ENCODE measurements at places on chromosomes 3 and 15.

DNA sequence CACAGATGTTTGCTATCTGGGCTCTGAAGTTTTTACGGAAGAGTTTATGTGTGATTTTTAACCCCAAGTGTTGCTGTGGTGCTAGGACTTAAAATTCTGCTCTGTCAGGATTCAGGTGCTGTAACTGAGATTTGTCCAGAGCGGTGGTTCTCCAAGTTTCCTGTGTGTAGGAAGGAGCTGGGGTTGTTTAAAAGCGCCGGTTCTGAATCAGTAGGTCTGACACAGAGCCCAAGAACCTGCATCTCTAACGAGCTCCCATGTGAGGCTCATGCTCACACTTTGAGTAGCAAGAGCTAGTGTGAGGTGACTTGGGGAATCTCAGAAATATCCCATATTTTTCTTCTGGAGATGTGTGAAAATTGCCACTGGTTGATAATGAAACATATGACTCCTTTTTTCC lies 325.5 kb downstream of the SATB1 start:
- H3K4me3 ChIP-seq = no peak overlapping the region
- no peaks in the 10 kb centered on the region for H3K36me3 ChIP-seq
- H3K27me3 ChIP-seq = no peaks in the 10 kb centered on the region
- no peak for DNase-seq
- no peaks in the 10 kb centered on the region for H3K4me1 ChIP-seq
- H3K27ac ChIP-seq = no peak overlapping the region

GRCh38 chr3:188330138-188330537 lies 176.2 kb downstream of the LPP start:
- no peaks in the 10 kb centered on the region for H3K36me3 ChIP-seq
- no peak overlapping the region for H3K27ac ChIP-seq
- H3K4me1 ChIP-seq = no peaks in the 10 kb centered on the region
- H3K4me3 ChIP-seq = no peak overlapping the region
- no peak for DNase-seq

DNA sequence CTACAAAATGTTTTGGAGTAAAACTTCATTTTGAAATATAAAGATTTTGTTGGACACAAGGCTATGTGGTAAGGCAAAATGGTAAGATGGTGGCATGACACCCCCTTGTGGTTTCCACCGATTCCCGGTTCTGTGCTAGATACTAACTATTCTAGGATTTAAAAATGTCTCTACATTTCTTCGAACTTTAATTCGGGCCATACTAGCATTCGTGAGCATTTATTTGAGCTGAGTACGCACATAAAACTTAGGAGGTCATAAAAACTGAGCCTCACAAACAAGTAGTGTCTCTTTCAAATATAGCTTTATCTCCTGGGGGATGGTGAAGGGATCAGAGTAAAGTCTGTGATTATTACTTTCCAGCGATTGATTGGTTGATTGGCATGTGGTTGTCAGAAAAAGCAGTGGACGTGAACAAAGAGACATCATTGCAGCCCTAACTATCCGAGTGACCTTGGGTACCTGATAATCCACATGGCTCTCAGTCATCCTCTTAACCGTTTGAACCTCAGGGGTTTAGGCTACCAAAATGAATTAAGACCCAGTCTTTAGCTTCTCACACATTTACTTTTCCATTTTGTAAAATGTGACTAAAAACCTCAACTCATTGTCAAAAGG lies 1.1 kb upstream of the ZNF639 start:
- H3K4me3 ChIP-seq = peak overlapping the region; percentile 67
- no peaks in the 10 kb centered on the region for H3K4me1 ChIP-seq
- no peak for DNase-seq

- H3K36me3 ChIP-seq = no peaks in the 10 kb centered on the region
- no peak within 1 kb of the TSS for H3K4me3 ChIP-seq
- DNase-seq = no peak
- H3K27ac ChIP-seq = no peak within 1 kb of the TSS
- no peaks in the 10 kb centered on the region for H3K4me1 ChIP-seq
Observed at GRCh38 chr3:141050576-141051442, at the start of gene SPSB4. SPSB4 (plus strand) TSS chr3:141051347; CDS start chr3:141066105, 14,758 bp downstream.

- peak overlapping the region; percentile 94 for H3K27ac ChIP-seq
- H3K4me1 ChIP-seq = no peaks in the 10 kb centered on the region
- peak overlapping the region; percentile 81 for H3K4me3 ChIP-seq
- H3K36me3 ChIP-seq = peaks cover 19% of the 10 kb centered on the region
Observed at GRCh38 chr15:42549032-42549491, 424 bp downstream of the HAUS2 start.

- H3K4me3 ChIP-seq = no peak overlapping the region
- no peaks in the 10 kb centered on the region for H3K36me3 ChIP-seq
- no peaks in the 10 kb centered on the region for H3K4me1 ChIP-seq
- H3K27ac ChIP-seq = no peak overlapping the region
- H3K27me3 ChIP-seq = no peaks in the 10 kb centered on the region
Observed at GRCh38 chr3:159091936-159092335, 290.1 kb downstream of the MFSD1 start.

DNA sequence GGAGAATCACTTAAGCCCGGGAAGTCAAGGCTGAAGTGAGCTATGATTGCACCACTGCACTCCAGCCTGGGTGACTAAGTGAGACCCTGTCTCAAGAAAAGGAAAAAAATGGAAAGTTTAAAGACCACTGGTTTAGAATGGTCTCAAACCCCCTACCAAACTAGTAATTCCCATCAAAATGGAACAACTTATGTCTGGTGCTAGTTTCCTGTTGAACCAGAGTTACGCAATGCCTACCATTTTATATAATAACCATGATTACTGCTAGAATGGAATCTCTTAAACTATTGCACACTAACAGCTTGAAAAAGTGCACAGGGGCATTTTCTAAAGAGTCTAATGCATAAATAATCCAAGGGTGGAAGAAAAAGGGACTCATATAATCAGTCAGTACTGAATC lies 43.6 kb downstream of the DMXL2 start:
- DNase-seq = no peak
- H3K36me3 ChIP-seq = no peaks in the 10 kb centered on the region
- no peak overlapping the region for H3K4me3 ChIP-seq
- H3K4me1 ChIP-seq = peaks cover 5% of the 10 kb centered on the region

- no peaks in the 10 kb centered on the region for H3K27me3 ChIP-seq
- no peaks in the 10 kb centered on the region for H3K36me3 ChIP-seq
- no peak overlapping the region for H3K27ac ChIP-seq
Observed at GRCh38 chr3:125067225-125067624, 11.4 kb upstream of the HEG1 start.

GRCh38 chr3:55935241-55935640 lies 448.1 kb upstream of the WNT5A start:
- no peak overlapping the region for H3K4me3 ChIP-seq
- DNase-seq = no peak
- H3K36me3 ChIP-seq = no peaks in the 10 kb centered on the region
- no peaks in the 10 kb centered on the region for H3K27me3 ChIP-seq

GRCh38 chr3:13772885-13773745 lies 106.8 kb downstream of the WNT7A start:
- no peaks in the 10 kb centered on the region for H3K36me3 ChIP-seq
- H3K27ac ChIP-seq = no peak overlapping the region
- no peak for DNase-seq
- no peaks in the 10 kb centered on the region for H3K27me3 ChIP-seq

DNA sequence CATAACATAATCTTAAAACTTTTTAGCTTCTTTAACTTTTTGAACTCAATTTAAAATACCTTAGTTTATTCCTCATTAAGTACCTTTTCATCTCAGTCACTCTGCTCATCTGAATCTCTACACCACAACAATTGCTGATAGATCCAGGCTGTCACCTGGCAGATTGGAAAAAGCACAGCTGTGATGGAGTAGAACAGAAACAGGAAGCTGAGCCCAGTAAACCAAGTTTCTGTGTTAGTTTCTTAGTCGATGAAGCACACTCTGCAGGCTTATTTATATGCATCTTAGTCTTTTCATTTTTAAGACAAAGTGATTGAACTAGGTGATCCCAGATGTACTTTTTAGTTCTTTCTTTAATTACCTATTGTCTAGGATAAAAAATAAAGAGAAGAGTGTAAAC lies 1398.0 kb upstream of the ALCAM start:
- no peaks in the 10 kb centered on the region for H3K4me1 ChIP-seq
- no peaks in the 10 kb centered on the region for H3K36me3 ChIP-seq
- no peaks in the 10 kb centered on the region for H3K27me3 ChIP-seq
- no peak overlapping the region for H3K4me3 ChIP-seq

DNA sequence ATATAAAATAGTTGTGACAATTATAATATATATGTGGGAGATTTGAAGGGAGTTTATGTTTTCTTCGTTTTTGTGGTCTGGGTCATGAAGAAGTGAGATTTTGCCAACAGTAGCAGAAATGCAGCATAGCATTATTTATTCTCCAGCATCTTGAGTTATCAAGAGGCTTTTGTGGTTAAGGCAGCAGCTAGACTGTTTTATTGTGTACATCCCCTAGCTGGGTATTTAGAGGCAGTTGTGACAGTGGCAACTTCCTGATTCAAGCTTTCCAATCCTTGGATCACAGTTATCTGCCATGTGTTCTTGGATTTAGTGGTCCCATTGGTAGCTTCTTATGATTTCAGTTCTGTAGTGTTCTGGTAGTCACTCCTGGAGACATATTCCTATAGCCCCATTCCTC lies 29.0 kb downstream of the ARIH1 start:
- H3K4me3 ChIP-seq = no peak overlapping the region
- H3K27ac ChIP-seq = no peak overlapping the region
- DNase-seq = no peak
- H3K36me3 ChIP-seq = no peaks in the 10 kb centered on the region

DNA sequence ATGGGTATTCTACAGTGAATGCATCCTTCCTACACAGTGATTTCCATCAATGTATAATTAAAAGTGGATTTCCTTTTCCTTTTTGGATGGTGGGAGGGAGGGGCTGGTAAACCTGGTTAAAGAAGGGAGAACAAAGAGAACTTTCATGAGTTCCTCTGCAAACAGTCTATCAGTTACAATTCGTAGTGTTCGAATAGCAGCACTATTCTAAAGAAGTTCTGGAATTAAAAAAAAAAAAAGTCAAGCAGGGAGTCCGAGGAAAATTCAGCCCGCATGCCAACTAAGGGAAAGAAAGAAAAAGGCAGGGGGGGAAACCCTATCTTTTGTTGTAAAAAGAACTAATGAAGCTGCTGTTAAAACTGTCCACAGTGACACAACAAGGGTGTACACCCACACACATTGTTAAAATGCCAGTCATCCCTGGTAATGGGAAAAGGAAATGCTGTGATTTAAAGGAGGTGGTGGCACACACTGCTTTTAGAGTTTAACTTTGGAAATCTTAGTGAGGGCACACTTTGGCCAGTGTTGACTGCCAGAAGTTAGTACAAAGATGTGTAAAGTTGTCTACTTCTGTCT lies 521.2 kb downstream of the ZIC1 start:
- H3K4me1 ChIP-seq = peaks cover 5% of the 10 kb centered on the region
- H3K27me3 ChIP-seq = no peaks in the 10 kb centered on the region
- no peaks in the 10 kb centered on the region for H3K36me3 ChIP-seq
- H3K27ac ChIP-seq = no peak overlapping the region
- no peak for DNase-seq

DNA sequence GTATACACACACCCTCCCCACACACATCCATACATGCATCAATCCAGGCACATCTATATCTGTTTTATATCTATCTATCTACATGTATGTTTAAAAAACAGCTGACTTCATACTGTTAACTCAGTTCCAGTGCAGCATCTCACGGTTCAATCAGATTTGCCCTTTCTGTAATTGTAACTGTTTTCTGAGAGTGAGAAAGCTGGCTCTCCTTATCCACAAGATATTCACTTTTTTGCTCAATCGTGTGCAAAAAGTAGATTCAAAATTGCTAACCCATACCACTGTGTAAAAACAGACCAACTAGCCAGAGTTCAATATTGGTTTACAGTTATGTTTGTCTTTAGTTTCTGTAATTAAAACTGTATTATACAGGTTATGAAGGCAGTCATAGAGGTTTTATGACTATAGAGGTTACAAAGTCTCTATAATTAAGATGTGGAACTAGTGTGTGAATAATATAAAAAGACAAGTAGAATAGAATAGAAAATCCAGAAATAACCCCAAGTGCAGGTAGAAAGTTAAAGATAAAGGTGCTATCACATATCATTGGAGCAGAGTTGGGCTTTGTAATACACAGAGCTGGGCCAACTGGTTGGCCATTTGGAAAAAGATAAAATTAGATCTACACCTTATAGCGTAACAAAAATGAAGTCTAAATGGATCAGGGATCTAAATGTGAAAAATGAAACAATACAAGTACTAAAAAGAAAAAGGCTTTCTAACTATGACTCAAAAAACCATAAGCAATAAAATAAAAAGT lies 20.1 kb upstream of the MCF2L2 start:
- peak overlapping the region; percentile 73 for H3K4me3 ChIP-seq
- no peaks in the 10 kb centered on the region for H3K36me3 ChIP-seq
- H3K27ac ChIP-seq = peak overlapping the region; percentile 79
- peaks cover 8% of the 10 kb centered on the region for H3K4me1 ChIP-seq
- no peak for DNase-seq

DNA sequence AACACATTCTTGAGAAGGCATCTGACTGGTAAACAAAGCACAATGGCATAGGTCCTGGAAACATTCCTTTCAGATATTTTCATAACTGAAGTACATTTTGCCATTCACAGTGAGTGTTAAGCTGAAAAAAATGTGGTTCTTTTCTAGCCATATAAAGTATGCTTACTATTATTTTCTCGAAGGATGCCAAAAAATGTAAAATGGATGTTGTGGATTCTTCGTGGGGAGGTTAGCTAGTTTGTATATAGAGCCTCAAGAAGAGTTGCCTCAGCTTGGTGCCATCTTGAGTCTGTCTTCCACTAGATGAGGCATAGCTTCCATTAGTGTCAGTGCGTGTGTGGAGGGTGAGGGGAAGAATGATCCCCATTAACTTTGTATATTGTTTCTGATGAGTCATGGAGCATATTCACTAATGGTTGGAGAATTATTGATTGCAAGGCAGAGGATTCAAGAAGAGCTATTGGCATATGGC lies 4.1 kb downstream of the MBNL1 start:
- no peak for DNase-seq
- no peak overlapping the region for H3K4me3 ChIP-seq
- no peaks in the 10 kb centered on the region for H3K27me3 ChIP-seq
- H3K36me3 ChIP-seq = no peaks in the 10 kb centered on the region
- H3K4me1 ChIP-seq = peaks cover 55% of the 10 kb centered on the region

Measured in tibial nerve (tissue), 4 donors.